HCT116 (cell line): ENCODE measurements at places on chromosomes 12 and 14.

DNA sequence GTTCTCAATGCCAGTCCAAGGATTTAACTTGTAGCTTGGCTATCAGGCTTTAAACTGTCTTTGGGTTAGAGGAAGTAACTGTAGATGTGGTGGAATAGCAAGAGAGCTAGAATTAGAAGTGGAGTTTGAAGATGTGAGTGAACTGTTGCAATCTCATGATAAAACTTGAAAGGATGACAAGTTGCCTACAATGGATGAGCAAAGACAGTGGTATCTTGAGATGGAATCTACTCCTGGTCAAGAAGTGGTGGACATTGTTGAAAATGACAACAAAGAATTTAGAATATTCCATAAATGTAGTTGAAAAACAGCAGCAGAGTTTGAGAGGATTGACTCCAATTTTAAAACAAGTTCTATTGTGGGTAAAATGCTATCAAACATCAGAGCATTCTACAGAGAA is 199.0 kb downstream of the DUSP6 start:
- no peaks in the 10 kb centered on the region for H3K36me3 ChIP-seq
- no peaks in the 10 kb centered on the region for H3K27me3 ChIP-seq
- no peak overlapping the region for H3K4me3 ChIP-seq
- H3K27ac ChIP-seq, result no peak overlapping the region
- DNase-seq, result no peak

DNA sequence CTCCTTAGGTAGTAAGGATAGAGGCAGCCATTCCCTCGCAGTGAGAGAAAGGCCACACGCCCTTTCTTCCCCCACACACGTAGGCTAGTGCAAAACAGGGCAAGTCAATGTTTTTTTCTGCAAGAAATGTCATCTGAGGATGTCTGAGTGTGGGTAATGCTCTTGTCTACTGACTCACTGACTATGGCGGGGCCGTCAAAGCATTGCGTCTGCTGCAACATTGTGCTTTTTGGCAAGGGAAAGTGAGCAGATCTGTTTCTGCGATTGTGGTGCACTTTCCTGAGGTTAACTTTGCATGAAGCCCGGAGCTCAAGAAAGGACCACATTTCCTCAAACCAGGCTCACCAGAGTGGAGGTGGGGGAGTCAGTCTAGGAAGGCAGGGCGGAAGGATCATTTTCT is 181.6 kb upstream of the GZMB start:
- no peaks in the 10 kb centered on the region for H3K36me3 ChIP-seq
- no peaks in the 10 kb centered on the region for H3K4me1 ChIP-seq
- H3K27me3 ChIP-seq, result no peaks in the 10 kb centered on the region
- H3K4me3 ChIP-seq, result no peak overlapping the region

DNA sequence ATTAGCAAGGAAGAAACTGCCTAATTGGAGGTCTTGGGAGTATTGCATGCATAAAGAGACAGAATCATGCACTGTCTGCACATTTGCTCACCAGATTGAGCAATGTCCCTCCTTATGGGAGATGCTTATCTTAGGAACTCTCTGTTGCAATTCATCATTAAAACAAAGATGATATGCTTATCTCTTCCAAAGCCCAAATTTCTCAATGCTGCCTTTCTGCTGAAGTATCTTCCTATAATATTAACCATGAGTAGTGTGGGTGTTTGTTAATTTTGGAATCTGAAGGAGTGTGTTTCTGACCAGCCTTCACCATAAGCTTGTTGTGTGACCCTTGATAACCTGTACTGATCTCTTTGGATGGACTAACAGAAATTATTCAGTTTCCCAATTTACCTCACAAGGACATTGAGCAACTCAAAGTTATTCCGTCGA is 1257.6 kb upstream of the FLRT2 start:
- no peaks in the 10 kb centered on the region for H3K36me3 ChIP-seq
- DNase-seq, result no peak
- H3K27me3 ChIP-seq, result no peaks in the 10 kb centered on the region
- no peak overlapping the region for H3K27ac ChIP-seq

GRCh38 chr14:102500158-102500662 is 9.4 kb downstream of the ANKRD9 start:
- no peak overlapping the region for H3K27ac ChIP-seq
- H3K36me3 ChIP-seq, result no peaks in the 10 kb centered on the region
- no peaks in the 10 kb centered on the region for H3K4me1 ChIP-seq
- no peak for DNase-seq
- H3K4me3 ChIP-seq, result no peak overlapping the region

GRCh38 chr12:104477510-104478390 is 21.0 kb downstream of the CHST11 start:
- no peaks in the 10 kb centered on the region for H3K27me3 ChIP-seq
- no peak overlapping the region for H3K27ac ChIP-seq
- peaks cover 6% of the 10 kb centered on the region; the same call in 1 of the 2 replicates for H3K4me1 ChIP-seq
- no peaks in the 10 kb centered on the region for H3K36me3 ChIP-seq
- no peak for DNase-seq

- H3K4me1 ChIP-seq, result no peaks in the 10 kb centered on the region
- no peak overlapping the region for H3K27ac ChIP-seq
- no peaks in the 10 kb centered on the region for H3K27me3 ChIP-seq
- H3K4me3 ChIP-seq, result no peak overlapping the region
These were observed 7.9 kb upstream of the PLEKHG6 start for GRCh38 chr12:6302621-6303020.
